Stimulated activated CD8-positive, alpha-beta memory T cell treated with anti-CD3 and anti-CD28 coated beads, Interleukin-4, amount 100 ng/mL, for 48 hours (primary cell): ENCODE measurements at places on chromosomes 2 and 18.

GRCh38 chr2:146950911-146951310 lies 893.9 kb upstream of the ACVR2A start:
- no peak for DNase-seq

- no peak for DNase-seq
Measured at GRCh38 chr18:37662099-37662498, 96.5 kb upstream of the CELF4 start.

DNA sequence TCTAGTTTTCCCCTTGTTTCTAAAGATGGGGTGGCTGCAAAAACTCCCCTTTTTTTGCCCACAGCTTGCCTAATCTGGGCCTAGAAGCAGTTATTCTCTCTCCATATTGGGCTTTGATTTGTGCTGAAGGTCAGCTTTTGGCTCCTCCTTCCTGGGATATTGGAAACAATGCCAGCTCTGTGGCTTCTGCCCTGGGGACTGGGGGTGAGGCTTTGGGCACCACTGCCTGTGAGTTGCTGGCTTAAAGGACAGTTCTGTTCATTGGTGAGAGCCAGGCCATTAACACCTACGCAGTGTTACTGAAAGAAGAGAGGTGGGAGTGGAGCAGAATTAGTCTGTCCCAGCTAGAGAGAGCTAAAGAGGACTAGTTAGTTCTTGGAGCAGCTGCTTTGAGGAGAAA lies 4.3 kb downstream of the UBXN2A start:
- no peak for DNase-seq

DNA sequence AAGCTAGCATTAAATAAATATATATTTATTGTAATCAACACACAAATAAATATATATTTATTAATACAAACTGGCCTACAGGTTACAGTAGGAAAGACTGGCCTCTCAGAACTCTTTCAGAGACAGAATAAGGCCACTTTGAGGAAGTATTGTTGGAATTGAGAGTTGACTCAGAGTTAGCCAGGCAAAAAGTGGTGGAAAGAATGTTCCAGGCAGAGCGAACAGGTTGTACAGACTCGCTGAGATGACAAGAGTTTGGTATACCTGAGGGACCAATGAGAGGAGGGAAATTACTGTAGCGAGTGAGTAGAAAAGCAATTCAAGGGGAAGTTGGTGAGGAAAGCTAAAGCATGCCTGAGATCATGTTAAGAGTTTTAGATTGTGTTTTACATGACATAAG lies 19.0 kb upstream of the XDH start:
- no peak for DNase-seq

GRCh38 chr2:65347913-65348312 lies 84.5 kb downstream of the SPRED2 start:
- no peak for DNase-seq

DNA sequence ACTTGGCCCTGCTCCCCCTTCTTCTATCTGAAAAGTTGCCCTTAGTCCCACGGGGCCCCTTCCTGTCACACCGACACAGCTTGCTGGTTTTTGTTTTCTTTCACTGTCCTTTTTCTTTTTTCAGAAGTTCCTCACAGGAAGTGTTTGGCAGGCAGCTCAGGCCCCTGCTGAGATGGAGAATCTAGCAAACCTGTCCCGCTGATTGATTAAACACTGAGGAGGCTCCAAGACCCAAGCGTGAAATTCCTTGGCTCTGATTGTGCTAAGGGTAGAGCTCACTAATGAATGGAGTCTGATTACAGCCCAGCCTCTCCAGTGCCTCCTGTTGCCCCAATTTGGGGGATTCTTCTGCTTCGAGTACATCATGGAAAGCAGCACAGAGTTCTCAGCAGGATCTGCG lies 365.9 kb upstream of the MEX3C start:
- no peak for DNase-seq

GRCh38 chr2:236848501-236848900 lies 237.2 kb upstream of the COPS8 start:
- DNase-seq, result no peak

GRCh38 chr2:42492691-42493467 lies 903 bp downstream of the KCNG3 start:
- peak; percentile 46 for DNase-seq

GRCh38 chr2:43402452-43402937 lies 176.1 kb upstream of the ZFP36L2 start:
- no peak for DNase-seq

- DNase-seq, result no peak
Measured at GRCh38 chr2:20352581-20353216, 2.1 kb upstream of the PUM2 start.

- DNase-seq, result no peak
Measured at GRCh38 chr18:47791461-47791985, 138.9 kb downstream of the SMAD2 start.

GRCh38 chr2:205654878-205655605 lies 27.3 kb upstream of the NRP2 start:
- DNase-seq, result no peak

DNA sequence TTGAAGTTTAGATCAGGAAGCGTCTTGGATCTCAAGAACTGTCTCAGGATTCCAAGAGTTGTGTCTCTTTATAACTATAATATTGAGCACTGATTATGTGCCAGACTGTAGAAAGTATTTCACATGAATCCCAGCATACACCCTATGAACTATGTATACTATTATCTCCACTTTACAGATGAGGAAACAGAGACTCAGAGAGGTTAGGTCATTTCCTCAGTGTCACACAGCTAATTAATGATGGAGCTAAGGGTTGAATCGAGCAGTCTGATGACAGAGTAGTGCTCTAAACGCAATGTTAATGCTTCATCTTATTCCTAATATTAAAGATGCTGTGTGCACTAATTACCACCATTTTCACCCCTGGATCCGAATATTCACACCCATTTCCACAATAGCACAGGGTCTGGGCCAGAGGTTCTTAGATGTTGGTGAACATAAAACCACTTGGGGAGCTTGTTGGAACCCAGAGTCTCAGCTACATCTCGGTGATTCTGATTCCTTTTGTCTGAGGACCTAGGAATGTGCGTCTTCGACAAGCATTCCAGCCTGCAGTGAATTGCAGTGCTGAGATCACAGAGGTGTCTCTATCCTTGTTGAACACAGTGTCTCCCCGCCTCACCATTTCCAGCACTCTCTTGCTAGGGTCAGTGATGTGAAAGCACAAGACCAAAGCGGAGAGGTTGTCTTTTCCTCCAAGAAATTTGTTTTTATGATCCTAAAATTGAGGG lies 213.8 kb downstream of the SP3 start:
- DNase-seq, result no peak

- DNase-seq, result no peak
Measured at GRCh38 chr18:54806526-54806925, 21.8 kb upstream of the RAB27B start.

GRCh38 chr18:21181766-21182165 lies 60.3 kb upstream of the GREB1L start:
- DNase-seq, result no peak

- no peak for DNase-seq
Measured at GRCh38 chr2:61182059-61182383, 20.0 kb downstream of the C2orf74 start.
